ENCODE measurements at places on chromosomes 5 and 9.

- no peak for DNase-seq
Observed at GRCh38 chr9:6598249-6598725, 47.2 kb downstream of the GLDC start.

DNA sequence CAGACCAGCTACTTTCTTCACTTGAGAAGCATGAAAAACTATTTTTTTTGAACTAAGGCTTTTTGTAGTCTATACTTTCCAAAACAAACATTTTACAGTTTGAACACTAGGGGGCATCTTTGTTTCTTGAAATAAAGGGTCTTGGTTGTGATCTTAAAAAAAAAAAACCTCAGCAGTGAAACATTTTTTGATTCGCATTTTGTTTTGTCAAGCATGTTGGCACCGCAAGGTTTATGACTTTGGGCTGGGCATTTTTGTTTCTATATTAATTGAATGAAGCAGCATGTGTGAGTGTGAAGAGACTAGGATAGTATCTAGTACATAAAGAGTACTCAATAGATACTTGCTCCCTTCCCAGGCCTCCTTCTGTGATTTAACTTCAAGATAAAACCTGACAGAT is 31.6 kb upstream of the ACOT12 start:
- DNase-seq: peak; percentile 56

GRCh38 chr9:77916410-77916819 is 115.2 kb downstream of the GNAQ start:
- DNase-seq: no peak

DNA sequence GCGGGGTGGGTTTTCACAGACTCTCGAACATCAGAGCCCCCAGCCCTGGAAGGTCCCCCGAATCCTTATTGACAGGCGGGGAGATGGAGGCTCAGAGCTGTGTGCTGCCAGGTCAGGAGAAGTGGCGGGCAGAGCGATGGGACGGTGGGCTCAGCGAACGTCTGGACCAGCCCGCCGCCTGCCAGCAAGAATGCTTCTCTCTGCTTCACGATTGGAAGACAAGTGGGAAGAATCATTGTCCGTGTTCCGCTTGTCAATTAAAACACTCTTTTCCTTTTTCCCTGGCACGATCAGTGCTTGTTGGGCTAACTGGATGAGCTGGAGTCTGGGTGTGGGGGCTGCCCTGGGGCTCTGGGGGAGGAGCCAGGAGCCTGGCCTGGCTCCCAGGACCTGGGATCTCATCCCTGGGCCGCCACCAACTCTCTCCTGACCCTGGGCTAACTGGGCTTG is 1.6 kb downstream of the COL5A1 start:
- no peak for DNase-seq

DNA sequence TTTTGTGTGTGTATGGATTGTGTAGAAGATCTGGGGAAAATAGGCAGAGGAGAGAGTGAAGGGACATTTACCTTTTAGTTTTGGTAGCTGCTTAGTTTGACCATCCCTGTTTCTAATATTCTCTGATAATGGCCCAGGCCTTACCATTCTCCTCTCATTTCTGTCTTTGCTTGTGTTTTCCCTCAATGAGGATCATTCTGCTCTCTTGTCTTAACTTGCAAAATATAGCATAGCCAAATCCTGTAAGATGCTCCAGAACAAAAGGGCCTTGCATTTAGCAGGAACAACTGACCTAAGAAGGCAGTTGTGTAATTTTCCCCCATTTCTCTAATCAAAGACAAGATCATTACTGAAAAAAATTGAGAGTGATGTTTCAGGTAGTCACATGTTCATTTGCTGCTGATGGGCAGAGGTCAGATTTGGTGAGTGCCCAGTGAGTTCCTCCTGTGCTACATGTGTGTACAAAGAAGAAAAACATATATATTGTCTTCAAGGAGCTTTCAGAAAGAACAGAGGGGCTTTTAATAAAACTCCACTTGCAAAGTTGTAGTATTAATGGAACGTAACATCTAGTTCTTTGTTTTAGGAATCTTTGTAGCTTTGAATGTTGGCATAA is 139.5 kb downstream of the KDM4C start:
- DNase-seq: no peak

DNA sequence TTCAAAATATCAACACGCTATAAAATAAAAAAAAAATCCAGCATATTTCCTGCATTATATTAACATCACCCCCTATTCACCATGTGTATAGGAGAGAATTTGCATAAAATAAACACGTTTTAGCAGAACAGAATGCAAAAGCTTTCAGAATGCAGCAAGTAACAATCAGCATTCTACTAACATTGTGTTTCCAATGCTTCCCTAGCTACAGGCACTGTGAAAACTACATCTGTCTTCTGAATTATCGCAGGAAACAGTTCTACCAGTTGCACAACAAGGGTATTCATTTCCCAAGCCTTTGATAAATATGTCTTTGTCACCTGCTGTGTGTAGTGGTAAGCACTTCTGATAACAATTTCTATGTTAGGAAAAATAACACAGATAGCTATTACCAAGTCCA is 1015.8 kb downstream of the CDH18 start:
- no peak for DNase-seq

DNA sequence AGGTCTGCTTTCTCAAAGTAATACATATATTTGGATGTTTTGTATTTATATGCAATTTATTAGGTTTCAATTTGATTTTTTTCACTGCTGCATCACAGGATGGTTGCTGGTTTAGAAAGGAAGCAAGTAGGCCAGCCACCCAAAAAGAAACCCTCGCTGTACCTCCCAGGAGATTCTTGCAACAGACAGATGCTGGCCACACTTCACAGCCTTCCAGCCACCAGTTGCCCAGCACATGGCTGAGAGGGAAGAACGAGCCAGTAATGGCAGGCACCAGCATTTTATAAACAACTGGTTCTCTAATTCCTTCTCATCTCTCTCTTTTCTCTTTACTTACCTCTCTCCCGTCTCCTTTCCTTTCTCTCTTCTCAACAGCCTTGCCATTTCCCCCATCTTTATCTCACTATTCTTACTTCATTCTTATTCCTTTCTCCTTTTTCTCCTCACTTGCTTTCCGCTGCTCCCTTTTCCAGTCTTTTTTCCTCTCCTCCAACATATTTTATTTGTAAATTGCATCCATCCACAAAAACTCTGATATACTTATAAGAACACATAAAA is 38.9 kb downstream of the EFNA5 start:
- DNase-seq: no peak

GRCh38 chr9:37650299-37650872 is 368 bp upstream of the FRMPD1 start:
- no peak for DNase-seq

DNA sequence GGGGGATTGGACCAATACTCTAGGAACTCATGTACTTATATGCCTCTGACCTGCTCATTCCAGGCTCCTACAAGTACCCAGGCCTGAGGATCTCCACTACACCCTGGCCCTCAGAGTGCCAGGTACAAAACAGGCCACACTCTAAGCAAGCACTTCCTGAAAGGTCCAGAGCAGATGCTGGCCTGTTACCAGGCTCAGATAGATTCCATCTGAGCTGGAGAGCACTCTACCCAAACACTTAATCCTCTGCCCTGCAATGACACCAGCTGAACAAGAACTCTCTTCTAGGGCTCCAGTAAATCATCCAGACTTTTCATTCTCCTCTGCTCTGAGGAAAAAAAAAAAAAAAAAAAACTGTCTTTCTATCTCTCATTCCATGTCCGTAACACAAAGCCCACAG is 2.9 kb downstream of the P4HA2 start:
- DNase-seq: no peak

DNA sequence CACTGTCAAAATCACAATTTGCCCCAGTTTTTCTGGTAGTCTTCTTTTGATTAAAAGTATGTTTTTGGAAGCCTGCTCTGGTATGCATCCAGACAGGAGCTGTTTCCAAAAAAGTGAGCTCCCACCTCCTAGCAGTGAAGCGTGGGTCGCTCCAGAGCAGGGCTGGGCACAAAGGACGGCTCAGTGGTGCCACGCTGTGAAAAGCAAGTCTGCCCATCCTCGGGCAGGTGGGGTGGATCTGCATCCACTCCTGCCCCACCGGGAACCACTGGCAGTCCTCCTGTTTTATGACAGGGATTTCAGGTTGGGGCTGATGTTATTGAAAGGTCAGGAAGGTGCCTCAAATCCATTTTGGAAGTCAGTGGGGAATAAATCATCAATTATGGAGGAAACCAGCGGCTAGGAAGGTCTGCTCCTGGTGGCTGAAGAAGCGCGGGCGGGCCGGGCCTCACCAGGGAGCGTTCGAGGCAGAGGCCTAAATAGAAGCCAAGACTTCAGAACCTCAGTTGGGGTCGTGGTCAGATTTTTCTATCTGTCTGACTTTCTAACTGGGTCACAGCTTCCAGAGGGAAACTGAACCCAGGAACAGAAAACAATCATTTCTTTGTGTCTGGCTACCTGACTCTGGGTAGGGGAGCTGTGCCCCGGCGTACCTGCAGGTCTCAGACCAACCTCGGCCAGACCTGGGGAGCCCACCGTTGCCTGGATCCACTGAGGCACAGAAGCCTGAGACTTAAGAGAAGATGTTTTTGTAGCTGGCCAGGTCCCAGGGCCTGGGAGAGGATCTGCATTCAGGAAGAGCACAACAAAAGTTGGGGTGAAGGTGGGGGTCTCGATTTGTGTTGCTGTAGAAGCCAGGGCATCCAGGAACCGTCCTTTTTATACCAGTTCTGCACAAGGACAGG is 168.1 kb downstream of the PAX5 start:
- no peak for DNase-seq

- DNase-seq: no peak
Observed at GRCh38 chr5:141529873-141530272, 41.0 kb downstream of the PCDHGC5 start.

GRCh38 chr5:83688281-83688680 is 32.4 kb downstream of the HAPLN1 start:
- no peak for DNase-seq

DNA sequence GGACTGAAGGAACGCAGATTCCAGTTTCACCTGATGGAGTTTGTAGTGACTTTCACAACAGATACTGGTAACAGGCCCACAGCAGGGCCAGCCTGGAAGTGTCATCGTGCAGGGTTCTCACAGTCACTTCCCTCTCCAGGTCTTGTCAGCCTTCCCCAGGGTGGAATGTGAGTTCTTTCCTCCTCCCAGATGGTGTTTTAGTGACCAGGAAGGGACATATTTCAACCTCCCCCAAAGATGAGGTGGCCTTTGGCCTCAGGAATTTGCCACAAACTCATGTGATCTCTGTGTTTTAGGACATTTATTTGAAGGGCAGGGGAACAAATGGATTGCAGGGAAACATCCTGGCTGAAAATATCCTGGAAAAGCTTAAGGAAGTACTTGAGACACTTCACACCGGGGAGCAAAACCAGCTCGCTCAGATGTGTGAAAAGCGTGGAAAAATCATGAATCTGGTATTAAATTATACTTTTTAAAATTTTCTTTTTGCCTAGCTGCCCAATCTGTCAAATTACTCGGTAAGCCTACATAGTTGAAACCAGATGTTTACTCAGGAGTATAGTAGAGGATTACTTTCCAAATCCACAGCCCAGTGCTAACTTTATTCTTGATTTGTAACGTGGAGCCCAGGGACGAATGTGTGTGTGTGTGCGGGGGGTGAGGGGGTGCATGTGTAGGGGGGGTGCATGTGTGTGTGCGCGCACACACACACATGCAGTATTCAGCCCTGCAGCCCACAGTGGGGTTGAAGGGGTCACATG is 66.8 kb downstream of the PTPDC1 start:
- DNase-seq: no peak

GRCh38 chr9:90808398-90808797 is 6.8 kb downstream of the SYK start:
- DNase-seq: no peak

DNA sequence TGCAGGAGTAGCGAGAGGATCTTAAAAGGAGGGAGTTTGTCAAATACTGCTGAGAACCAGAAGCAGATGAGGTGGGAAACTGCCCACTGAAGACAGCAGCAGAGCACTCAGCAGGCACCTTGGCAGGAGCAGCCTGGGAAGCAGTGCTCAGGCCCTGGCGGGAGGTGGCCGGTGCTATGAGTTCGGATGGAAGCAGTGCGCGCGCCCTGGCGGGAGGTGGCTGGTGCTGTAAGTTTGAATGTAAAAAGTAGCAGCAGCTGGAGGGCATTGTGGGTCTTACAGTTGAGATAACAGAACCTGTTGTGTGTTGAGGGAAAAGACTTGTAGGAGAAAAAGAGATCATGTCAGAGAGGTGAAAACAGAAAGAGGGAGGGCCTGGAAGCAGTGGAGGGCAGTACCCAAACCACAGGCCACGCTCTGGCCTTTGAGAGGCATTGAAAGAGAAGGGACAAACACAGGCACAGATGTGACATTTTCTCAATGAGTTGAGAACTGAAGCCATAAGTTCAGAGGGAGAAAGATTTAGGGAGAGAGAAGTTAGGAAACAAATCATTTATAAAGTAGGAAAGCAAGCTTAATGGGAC is 130.9 kb downstream of the ERCC6L2 start:
- peak; percentile 4 for DNase-seq

GRCh38 chr5:125295405-125295872 is 549.0 kb upstream of the ZNF608 start:
- DNase-seq: no peak
